ENCODE measurements at places on chromosomes 6 and 20.

DNA sequence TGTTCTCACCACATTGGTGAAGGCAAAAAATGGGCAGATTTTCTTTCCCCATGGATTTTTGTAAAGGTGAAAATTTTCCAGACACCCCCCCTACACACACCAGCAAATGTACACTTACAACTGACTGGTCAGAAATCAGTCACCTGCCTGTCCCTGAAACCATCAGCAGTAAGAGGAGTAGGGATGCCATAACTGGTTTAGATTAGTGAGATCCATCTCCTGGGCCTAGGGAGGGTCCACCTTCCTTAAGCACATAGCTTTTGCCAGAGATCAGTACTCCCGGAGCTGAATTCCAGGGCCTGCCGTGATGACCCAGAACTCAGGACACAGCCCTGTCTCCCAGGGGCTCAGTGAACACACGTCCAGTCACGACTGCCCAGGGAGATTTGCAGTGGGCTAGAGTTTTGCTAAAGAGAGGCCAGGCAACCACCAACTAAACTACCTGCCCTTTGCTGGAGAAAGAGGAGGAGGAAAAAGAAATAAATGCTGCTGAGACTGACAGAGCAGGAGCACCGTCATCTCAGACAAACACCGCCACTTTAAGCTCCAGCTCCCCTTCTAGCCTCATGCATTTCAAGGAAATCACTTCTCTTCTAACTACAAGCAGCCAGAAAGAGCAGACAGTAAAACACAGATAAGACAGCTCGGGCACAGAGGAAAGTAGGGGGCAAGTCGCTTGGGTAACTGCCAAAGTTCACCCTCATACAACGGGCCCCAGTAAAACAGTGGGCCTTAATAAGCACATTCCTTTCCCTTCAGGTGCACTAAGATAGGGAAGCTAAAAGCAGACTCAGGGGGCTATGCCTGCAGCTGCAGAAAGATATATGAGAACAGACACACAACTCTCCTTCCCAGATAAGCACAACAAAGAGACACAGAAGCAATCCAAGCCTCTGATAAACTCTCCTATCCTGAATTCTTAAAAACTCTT is 82.6 kb upstream of the SPTLC3 start:
- no peak for DNase-seq

DNA sequence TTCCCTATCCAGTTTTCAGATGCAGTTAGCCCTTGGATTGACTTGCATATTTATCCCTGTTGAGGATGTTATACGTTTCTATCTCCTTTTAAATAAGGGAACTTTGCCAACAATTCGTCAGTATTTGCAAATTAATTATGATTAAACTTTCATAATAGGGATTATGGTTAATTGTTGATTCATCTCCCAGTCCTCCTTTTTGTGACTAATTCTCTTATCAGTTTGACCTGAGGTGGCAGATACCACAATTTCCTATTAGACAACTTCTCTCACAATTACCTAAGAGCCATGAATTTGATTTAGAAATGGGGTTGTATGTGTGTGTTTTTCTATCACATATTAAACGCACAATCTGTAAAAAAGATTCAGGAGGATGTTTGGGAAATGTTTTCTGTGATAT is 172.9 kb downstream of the LAMA2 start:
- DNase-seq = no peak

GRCh38 chr6:156485150-156485549 is 292.0 kb upstream of the ARID1B start:
- DNase-seq = no peak

GRCh38 chr20:63024573-63025392 is 18.0 kb upstream of the BHLHE23 start:
- DNase-seq = no peak

- peak; percentile 21 for DNase-seq
Measured at GRCh38 chr6:42316981-42317380, 99.3 kb upstream of the MRPS10 start.

DNA sequence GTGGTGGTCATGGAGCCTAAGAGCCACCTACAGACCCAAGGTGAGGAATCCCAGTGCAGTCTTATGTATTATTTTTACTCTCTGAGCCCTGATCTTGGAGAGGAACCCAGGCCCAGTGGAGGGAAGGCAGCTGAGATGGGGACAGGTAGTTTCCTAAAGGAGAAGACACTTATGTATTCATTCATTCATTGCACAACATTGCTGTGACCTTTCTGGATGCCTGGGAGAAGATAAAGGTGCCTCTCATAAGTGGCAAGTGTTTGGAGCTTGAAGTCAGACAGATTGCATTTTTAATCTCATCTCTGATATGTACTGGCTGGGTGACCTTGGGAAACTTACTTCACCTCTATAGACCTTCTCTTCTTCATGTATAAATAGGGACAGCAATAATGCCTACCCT is 111.1 kb downstream of the CEBPB start:
- no peak for DNase-seq

GRCh38 chr6:142856624-142857232 is 88.2 kb downstream of the HIVEP2 start:
- DNase-seq = no peak

DNA sequence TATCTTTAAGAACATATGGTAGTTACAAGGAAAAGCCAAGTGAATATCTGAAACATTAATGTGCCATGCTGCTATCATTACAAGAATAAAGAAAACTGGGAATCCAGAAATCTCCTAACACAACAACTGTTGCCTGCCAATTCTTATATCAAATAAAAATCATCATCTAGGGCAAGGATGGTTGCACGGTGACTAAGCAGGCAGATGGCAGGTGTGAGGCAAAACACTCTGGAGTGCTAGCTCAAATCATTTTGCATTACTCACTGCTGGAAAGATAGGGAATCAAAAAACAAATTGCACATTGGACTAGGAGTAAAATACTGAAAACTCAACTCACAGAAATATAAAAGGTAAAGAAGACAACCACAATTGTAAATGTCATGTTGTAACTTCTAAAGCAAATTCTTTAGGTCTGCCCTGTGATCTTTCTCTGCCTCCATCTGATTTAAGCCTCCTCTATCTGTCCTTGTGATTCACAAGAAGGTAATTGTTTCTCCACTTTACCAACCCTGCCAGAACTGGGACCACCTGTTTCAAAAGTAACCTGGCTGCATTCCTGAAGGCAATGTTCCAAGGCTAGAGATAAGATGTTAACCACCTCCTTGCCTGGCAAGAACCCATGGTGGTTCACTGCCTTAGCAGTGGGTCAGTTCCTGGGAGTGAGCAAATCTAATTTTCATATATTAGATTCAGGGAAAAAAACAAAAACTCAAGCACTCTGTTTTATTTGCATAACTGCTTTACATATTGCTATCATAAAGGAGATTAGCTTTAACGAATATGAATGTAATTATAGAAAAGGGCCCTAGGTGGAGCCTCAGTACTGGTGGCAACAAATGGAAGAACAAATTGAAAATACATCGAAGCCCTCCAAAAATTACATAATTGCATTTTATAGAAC is 33.1 kb upstream of the LCA5 start:
- DNase-seq = peak; percentile 76

GRCh38 chr6:19324376-19324775 is 512.8 kb upstream of the ID4 start:
- no peak for DNase-seq

GRCh38 chr6:97187951-97188350 is 95.1 kb downstream of the MMS22L start:
- no peak for DNase-seq

DNA sequence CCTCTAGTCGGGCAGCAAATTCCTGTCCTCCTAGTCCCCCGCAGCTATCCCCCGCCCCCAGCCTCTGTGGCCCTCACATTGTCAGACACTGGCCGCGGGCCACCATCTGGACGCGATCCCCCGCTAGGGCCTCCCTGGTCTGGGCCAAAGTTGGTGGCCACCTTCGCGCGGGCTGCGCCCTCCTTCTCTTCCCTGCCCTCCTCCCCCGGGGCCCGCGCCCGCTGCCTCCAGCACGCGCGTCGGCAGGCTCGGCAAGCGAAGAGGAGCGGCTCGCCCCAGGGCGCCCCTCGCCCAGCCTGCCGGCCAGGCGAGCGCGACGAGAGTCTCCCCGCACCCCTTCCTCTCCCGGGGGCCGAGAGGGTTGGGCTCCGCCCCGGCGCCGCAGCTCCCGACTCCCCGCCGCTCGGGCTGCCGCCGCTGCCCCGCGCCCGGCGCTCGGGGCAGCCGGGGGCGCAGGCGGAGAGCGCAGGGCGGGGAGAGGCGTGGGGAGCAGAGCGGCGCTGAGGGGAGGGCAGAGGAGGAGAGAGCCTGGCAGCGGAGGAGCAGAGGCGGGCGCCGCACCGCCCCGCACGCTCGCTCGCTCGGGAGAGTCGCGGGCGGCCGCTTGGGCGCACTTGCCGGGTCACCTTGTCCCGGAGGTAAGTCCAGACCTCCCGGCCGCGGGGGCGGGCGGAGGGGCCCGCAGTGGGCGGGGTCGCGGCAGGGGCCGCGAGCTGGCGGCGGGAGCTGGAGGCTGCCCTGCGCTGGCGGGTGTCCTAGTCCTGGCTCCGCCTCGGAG is at the start of gene SYNDIG1:
Gene SYNDIG1 (plus strand): TSS at position 514 of the 778 bp plus-strand sequence. CDS start 73,469 bp downstream, outside the sequence.
- DNase-seq = no peak

DNA sequence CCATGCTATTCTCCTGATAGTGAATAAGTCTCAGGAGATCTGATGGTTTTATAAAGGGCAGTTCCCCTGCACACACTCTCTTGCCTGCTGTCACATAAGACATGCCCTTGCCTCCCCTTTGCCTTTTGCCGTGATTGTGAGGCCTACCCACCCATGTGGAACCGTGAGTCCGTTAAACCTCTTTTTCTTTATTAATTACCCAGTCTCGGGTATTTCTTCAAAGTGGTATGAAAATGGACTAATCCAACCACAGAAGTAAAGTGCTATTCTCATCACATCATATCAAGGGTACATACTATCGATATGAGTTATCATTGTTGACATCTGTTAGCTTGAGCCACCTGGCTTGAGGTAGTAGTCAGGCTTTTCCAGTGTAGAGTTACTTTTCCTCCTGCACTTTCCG is 2.3 kb downstream of the MANBAL start:
- DNase-seq = no peak

GRCh38 chr20:58519940-58520712 is 4.9 kb upstream of the APCDD1L start:
- no peak for DNase-seq

- DNase-seq = no peak
Measured at GRCh38 chr6:111970426-111970825, 83.5 kb upstream of the CCN6 start.

All from kidney glomerular epithelial cell (primary cell).